ENCODE measurements at places on chromosomes 13 and 19.

GRCh38 chr13:59906413-59907049 lies 257.2 kb downstream of the DIAPH3 start:
- peak; percentile 13 for DNase-seq

DNA sequence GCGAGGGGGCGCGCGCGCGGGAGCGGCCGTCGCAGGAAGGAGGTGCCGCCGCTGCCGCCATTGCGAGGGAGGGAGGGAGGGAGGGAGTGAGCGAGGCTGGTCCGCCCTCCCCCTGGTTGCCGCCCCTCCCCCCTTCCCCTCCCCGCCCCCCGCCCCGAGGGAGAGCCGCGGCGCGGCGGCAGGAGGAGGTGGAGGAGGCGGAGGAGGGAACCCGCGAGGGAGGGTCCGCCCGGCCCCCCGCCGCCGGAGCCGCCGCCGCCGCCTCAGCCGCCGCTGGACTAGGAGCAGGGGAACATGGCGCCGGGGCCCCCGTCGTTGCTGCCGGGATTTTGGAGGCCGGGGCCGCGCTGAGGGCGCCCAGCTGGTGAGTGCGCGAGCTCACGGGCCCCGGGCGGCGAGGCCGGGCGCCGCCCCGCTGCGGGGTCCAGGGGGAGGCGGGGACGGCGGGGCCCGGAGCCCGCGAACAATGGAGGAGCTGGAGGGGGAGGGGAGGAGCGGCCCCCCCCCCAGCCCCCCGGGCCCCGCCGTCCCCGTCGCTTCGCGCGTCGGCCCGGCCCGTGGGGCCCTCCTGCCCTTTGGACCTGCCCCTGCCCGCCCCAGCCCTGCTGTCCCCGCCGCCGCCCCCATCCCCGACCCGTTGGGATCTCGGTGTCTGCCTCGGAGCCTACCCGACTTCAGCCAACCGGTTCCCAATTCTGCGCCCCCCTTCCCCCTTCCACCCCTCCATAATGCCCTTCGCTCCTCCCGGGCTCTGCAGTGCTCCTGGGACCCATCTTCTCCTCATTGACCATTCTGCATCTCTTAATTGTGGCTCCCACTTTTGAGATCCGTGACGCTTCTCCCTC lies at the start of gene ARHGAP35:
ARHGAP35 (plus strand) TSS at position 152 of the 845 bp plus-strand sequence. CDS start 57,679 bp downstream, outside the sequence.
- peak; percentile 41 for DNase-seq

GRCh38 chr13:77422724-77423123 lies 95.8 kb upstream of the MYCBP2 start:
- no peak for DNase-seq

GRCh38 chr13:45446181-45446580 lies 18.6 kb upstream of the COG3 start:
- no peak for DNase-seq

DNA sequence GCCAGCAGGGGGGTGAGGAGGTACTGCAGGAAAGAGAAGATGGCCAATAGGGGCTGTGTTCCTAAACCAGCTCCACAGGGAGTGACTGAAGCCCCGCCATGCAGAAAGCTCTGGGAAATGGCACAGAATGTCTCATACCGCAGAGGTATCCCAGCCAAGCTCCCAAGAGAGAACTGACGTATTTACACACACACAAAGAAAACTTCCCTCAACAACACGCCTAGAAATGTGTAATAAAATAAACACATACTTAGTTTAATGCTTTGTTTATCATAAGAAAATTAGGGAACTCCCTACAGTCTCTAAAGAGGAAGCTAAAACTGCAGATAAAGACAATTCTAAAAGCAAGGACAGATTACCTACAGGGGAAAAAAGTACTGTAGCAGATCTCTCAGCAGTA lies 40.0 kb downstream of the ESD start:
- DNase-seq = no peak

DNA sequence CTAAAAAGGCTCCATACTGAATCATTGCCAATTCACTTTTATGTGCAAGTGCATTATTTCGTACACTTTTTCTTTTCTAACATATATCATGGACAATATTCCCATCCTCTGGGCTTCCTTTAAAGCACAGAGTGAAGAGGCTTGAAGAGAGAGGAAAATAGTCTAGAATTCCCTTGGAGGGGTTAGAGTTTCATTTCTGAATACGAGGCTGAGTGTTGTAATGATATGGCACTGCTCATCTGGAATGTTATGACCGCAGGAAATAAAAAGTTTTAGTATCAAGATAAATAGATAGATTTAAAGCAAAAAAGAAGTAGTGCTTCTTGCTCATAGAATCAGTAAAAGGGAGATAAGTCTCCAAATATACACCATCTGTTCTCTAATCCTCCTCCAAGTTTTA lies 412.3 kb upstream of the SLITRK1 start:
- no peak for DNase-seq

DNA sequence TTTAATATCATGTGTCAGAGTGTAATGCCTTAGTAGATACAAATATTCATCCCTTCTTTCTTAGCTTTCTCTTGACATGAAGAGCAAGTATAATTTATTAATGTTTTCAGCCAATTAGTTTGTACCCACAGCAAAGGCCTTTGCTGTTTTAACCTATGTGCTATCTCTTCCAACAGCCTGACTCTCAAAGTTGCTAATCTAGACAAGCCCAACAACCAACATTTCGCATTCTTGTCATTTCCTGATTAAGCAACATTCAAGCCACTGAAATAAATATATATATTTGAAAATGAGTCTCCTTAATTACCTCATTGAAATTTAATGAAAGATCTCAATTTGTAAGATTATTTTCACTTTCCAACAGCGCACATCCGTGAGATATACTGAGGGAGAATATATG lies 18.5 kb downstream of the EPSTI1 start:
- DNase-seq = no peak

- no peak for DNase-seq
Measured at GRCh38 chr13:55550624-55551023, 1590.1 kb upstream of the PRR20A start.

DNA sequence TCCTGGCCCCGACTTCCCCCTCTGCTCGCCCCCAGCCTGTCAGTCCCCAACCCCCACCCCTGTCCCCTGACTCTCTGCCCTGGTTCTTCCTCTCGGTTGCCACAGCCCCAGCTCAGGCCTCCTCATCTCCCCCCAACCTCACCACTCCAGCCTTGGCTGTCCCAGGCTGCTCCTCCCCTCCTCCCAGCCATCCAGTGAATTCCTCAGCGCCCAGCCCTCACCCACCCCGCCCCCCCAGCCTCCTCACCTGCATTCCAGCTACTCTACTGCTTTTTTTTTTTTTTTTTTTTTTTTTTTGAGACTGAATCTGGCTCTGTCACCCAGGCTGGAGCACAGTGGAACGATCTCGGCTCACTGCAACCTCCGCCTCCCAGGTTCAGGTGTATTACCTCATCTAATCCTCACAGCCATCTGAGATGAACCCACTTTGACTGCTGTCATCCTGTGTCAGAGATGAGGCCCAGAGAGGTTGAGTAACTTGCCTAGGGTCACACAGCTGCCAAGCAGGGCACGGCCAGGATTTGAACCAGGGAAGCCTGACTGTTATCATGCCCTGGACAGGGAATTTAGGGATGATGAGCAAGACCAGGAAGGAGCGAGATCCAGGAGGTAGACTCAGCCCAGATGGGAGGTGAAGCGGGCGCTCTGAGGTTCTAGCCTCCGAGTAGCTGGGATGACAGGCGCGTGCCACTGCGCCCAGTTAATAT lies 2.6 kb downstream of the SULT2B1 start:
- DNase-seq = peak; percentile 64

DNA sequence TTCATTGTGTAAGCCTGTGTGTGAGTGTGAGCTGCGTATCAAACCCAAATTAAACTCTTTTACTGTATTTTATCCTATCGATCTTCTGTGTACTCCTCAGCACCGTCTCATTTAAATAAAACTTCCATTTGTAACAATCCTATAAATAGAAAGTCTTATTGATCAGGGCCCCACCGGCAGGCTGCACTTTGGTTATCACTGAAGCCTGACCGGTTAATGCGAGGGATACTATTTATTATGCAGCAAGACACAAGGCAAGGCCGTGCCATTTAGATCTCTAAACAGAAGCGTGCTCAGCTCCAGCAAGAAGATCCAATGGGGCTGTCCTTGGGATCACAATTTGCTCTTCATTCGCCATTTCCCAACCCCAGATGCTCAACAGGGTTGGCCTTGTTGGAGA lies 252.6 kb upstream of the TSHZ3 start:
- no peak for DNase-seq

DNA sequence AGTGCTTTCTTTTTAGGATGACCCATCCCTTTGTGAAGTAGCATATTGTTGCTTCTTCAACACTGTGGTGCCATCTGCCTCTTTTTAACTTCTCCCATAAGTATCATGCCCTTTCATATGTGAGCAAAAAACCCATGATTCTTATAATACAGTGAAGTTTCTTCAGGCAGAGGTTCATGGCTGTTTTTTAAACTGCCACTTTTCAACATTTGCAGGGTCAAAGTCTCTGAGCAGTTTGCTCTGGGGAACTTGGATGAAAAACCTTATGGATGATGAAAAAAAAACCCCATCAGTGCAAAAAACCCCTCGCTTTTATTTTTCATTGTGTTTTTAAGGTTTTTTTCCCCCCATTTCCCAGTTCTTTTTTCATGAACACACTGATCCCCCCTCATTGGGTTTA lies 158.5 kb downstream of the LMO7 start:
- no peak for DNase-seq

- no peak for DNase-seq
Measured at GRCh38 chr13:53170910-53171309, 142.3 kb downstream of the OLFM4 start.

DNA sequence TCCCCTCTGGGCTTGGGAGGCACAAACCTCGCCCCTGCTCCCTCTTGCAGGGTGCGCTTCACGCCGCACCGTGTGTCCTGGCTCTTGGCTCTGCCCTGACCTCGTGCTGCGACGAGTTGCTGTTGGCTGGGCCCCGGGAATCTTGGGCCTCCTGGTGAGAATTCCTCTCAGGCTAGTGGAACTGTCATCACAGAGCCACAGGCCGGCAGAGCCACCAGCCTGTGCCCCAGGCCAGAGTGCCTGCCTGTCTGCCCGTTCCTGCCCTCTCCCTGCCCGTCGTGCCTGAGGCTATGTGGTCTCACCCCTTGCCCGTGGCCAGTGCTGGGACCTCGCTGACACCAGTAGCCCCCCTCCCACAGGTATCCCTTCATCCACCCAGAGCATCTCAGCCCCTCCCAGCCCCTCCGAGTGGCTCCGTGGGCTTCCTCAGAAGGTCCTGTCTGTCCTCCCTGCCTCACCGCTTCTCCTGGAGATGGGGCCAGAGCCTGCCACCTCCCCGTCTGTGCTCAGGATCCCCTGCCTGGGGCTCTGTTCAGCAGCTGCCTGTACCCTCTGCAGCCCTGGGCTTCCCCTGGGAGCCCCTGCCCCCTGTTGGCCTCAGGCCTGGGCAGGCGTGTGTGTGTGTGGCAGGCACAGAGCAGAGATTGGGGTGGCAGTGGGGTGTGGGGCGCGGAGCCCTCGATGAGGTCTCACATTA lies 13.3 kb downstream of the NDUFB7 start:
- no peak for DNase-seq

- DNase-seq = no peak
Measured at GRCh38 chr19:40611900-40612698, 10.9 kb downstream of the LTBP4 start.

- no peak for DNase-seq
Measured at GRCh38 chr13:76813891-76814290, 72.3 kb downstream of the KCTD12 start.

DNA sequence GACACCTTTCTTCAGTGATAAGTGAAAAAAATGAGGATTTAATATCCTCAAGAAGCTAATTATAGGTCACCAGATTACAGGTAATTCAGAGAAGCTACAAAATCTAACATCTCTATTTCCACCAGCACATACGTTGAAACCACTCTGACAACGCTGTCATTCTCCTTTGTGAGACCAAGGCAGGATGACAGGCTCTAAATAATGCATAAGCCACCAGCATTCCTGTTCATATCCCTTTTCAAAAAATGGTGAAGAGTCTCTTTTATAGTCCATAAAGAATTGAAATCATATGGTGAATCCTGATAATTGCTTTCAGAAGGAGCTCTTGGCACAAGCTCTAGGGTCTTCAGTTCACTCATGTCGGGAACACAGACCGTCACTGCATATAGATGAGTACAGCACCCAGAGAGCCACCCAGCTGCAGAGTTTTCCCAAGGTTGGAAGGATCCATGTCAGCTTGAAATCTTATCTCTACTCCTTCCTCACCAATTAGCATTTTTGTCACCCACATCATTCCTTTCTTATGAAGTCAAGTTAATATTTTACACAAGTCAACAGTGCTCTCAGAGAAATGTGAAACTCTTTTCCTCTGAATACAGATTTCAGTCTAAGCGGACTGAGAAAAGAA lies 431.4 kb downstream of the TBC1D4 start:
- DNase-seq = no peak

DNA sequence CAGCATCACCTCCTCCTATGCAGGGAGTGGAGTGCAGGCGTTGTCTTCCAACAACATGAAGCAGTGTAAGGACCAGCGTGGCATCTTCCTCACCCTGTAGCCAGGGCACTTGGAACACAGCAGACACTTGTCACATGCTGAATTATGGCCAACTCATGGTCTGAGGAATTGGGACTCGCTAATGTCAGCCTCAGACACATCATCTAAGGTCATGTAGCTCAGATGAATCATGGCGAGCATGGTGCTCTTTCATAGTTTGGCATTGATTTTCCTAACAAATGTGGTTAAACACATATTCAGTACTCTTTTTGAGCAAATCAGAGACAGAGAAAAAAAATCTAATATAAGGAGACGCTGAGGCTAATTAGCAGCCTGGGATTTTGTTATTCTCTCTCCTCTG lies 99.6 kb upstream of the SGCG start:
- DNase-seq = no peak

DNA sequence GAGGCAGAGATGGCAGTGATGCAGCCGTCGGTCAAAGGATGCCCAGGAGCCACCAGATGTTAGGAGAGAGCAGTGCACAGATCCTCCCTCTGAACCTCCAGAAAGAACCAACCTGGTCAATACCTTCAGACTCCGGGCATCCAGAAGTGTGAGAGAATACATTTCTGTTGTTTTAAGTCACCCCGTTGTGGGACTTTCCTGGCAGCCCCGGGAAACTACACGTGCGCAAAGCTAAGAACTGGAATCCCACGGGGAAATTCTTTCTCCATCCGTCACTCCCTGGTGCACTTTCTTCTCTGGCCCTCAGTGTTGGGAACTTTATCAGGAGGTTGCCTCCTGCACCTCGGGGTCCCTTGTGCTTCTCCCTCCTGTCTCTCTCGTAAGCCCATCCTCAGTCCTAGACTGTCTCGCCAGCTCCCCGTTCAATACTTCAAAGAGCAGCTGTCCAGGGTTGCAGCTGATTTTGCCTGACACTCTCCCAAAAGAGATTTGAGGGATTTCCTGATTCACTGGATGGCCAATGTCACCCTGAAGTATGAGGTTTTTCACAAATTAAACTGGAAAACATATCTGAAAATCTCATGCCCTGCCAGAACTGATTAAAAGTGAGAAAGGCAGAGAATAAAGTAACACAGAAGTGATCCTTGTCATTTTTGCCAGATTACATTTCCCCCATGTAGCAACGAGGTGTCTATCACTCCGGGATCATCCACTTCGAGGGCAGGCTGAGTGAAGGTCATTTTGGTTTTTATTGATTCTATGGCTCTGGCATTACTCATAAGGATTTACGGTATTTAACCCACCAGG lies 136.8 kb downstream of the DCT start:
- no peak for DNase-seq

GRCh38 chr13:33383724-33384577 lies 98.4 kb upstream of the STARD13 start:
- no peak for DNase-seq

GRCh38 chr19:15934332-15935078 lies at the start of gene CYP4F11:
CYP4F11 (minus strand) TSS chr19:15934529; CDS start chr19:15934408, 121 bp downstream.
- DNase-seq = peak; percentile 14
